Stimulated activated CD4-positive, alpha-beta T cell treated with anti-CD3 and anti-CD28 coated beads, TNF-alpha, amount 100 ng/mL, for 4 hours (primary cell): ENCODE measurements at places on chromosomes 6 and 20.

GRCh38 chr20:60269573-60270162 is 311.4 kb downstream of the CDH26 start:
- DNase-seq = no peak

DNA sequence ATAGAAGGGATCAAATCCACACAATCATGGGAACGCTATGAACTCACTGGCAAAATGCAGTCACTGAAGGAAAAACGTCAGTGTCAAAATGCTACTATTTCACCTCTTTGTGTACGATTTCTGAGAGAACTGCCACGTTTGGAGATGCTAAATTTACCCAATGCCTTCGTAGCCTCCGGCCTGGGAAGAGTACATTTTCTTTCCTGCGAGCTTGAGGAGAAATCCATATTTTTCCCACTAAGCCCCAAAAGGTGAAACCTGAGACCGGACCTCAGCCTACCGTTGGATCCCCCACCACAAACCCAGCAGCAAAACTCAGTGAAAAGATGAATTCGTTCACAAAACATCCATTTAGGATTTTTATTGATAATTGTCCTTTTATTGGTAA is 131.7 kb downstream of the GPX5 start:
- no peak for DNase-seq

DNA sequence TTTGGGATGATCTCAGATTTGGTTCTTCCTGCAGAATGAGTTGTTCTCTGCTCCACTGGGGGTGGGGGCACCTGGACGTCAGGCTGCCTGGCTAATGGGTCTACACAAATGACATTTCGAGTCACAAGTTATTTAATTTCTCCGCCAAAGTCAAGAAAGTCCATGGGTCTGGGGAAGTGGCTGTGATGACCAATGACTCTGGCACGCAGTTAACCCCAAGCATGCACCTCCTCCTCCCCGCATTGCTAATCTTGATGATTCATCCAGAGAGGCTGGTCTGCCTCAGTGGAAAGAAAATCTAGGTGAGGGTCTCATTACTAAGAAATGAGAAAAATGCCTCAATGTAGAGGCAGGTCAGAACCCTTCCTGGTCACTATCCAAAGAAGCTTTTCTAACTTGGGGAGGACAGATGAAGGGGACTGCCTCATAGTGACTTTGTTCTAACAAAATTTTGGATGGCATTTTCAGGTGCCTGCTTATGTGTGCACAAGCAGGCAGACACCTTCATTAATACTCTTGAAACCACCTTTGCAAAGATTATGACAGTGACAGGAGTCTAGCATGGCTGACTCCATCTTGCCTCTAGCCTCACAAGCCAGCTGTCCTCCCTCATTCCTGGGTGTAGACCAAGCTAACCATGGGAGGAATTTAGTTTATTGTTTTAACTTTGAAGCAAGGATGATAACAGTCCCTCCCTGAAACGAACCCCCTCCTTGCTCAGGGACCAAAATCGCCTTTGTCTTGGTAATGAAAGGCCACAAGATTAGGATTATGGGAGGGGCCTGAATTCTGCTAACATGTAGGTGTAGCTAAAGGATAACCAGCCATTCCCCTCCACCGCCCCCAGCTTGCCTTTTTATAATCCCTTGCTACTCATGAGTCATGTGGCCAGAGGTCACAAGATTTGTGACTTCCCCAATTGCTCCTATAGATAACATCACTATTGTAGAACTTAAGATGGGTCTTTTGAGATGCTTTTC is 98.6 kb upstream of the MRPS10 start:
- no peak for DNase-seq

DNA sequence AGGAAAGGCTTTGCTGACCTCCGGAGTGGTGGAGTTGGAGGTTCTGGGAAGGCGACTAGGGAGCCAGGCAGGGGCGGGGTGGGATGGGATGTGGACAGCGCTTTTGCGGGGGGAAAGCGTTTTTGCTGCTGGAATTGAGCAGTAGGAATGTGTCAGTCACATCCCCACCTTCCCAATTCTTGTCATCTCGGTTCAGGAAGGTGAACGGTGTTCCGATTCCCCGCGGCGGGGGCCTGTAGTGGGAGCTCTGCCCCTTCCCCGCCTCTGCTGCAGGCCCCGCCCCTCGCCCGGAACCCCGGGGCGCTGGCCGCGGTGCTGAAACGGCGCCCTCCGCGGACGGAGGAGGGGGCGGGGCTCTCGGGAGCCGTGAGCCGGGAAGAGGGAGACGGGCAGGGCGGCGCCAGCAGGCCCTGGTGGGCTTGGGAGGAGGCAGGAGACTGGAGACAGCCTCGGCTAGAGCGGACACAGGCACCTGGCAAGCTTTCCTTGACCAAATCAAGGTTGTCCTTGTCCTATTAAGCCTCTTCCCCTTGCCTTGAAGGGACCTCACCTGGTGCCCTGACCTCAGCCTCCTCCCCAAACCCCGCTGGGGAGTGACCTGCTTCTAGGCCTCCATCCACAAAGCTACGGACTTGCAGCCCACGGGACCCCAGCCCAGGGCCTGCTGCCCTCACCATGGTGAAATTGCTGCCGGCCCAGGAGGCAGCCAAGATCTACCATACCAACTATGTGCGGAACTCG is at the start of gene LHFPL5:
LHFPL5 (plus strand) TSS at position 357 of the 741 bp plus-strand sequence; CDS start at position 676, 319 bp downstream.
- DNase-seq = peak; percentile 14

DNA sequence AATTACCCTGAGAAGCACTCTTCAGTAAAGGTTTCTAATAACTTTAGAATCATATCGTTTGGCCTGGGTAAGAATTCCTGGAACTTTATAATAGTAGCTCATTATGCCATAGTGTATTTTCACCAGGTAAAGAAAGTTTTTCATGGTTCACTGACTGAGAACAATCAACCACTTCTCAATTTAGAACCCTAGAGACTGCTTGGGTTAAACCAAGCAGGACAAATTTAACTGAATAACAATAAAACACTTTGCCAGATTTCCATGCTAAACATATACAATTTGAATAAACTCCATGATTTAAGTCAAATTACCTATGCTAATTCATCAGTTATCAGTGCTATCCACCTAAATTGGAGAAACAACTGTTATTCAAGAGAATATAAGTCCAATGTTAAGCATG is 99.4 kb downstream of the PLG start:
- DNase-seq = no peak

- DNase-seq = no peak
Observed at GRCh38 chr6:118350881-118351430, 197.1 kb upstream of the PLN start.

DNA sequence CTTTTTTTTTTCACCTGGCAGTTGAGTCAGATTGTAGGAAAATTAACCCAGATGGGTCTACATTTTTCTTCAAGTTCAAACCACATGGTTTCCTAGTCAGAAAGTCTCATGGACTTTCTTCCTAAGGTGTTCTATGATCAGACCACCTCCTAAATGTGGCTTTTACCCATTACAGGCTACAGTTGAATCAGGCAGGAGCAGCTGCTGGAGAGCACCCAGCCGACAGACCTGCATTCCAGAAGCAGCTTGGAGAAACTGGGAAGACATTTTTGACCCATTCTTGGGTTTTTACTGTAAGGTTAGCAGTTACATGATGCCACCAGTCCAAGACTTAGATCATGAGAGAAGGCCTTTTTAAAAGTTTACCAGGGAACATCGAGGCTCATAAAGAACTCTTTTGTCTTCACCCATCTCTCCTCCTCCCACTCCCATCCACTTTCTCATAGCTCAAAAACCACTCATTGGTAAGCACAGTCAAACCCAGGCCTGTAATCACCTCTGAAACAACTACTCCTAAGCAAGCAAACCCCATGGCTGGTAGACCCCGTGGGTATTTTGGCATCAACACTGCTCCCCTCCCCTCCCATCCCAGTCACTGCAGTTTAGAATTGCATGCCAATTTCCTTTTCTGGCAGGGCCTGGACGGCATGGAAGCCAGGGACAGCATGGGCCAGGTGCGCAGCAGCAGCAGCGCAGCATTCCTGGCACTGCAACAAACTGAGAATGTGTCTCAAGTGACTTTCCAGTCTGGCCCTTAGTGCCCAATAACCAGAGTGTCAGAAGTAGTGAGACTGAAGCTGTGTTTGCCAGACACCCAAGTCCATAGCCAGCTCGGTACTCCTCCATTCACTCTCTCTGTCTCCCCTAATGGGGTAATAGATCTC is 113.7 kb downstream of the CLIC5 start:
- DNase-seq = no peak

DNA sequence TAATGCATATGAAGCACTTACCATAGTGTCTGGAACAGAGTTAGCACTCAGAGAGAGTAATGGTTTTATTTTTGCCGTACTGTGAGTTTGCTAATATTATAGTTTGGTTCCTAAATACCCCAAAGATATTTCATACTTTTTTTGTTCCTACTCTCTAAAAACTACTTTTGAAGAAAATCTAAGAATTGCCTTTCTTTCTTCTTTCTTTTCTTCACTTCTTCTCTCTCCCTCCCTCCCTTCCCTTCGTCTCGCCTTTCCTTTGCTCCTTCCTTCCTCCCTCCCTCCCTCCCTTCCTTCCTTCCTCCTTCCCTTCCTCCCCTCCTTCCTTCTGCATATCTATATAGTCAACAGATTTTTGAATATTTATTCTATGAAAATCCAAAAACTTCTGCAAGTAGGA is 351.7 kb upstream of the RSPO3 start:
- DNase-seq = no peak

GRCh38 chr6:26056583-26057350 is 30.5 kb upstream of the HFE start:
- DNase-seq = no peak

- peak; percentile 42 for DNase-seq
Observed at GRCh38 chr6:26329763-26330511, 35.1 kb upstream of the BTN3A2 start.

DNA sequence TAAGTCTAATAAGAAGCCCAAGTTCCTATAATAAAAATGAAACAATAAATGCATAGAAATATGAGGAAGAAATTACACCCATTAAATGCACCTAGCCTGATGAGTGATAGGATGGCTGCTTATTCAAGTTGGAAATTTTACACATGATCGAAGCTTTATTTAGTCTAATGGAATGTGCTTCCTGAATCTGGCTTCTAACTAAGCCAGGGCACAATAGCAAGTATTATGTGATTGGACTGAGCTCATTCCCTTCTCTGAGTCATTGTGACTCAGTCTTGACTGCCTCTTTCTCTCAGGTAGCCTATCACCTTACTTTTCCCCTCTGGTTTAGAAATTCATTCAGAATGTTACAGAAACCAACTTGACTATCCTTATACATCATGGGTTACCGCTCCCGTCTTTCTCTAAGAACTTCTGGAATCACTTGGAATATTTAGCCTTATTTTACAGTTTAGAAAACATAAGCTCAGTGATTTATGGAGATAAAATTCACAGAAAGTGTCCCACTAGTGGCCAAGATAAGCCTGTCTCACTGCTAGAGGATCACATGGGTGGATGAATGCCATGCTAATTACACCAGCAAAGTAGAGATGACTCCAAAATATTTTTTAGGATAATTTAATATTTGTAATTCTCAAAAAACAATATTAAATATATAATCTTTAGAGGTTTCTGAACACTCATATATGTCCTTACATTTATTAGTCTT is 505.3 kb upstream of the JAG1 start:
- no peak for DNase-seq

DNA sequence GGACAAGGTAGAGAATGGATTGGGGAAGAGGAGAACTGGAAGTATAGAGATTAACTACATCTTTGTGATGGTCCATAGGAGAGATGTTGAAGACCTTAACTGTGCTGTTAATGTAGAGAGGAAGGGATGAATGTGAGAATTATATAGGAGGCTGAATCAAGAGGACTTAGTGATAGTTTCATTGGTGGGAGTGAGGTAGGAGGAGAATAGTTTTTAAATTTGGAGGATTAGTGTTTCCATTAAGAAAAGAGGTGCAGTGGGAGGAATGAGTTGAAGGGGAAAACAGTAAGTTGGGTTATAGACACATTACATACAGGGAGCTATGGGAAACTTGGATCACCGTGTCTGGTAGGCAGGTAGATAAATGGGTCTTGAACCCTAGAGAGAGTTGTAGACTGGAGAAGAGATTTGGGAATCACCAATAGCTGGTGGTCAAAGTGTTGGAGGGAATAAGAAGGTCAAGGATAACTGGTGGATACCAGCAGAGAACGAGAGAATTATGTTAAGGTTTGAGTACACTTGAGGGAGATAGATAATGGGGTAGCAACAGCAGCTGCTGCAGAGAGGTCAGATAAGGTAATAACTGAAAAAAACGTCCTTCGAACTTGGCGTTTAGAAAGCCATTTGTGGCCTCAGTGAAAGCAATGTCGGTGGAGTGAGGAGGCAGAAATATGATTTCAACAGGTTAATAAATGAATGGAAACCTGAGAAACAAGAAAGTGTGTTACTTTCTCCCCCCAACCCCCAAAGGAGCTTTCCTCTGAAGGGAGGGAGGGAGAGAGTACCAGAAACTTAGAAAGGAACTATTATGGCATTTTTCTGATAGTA is 3.1 kb downstream of the C6orf89 start:
- no peak for DNase-seq

DNA sequence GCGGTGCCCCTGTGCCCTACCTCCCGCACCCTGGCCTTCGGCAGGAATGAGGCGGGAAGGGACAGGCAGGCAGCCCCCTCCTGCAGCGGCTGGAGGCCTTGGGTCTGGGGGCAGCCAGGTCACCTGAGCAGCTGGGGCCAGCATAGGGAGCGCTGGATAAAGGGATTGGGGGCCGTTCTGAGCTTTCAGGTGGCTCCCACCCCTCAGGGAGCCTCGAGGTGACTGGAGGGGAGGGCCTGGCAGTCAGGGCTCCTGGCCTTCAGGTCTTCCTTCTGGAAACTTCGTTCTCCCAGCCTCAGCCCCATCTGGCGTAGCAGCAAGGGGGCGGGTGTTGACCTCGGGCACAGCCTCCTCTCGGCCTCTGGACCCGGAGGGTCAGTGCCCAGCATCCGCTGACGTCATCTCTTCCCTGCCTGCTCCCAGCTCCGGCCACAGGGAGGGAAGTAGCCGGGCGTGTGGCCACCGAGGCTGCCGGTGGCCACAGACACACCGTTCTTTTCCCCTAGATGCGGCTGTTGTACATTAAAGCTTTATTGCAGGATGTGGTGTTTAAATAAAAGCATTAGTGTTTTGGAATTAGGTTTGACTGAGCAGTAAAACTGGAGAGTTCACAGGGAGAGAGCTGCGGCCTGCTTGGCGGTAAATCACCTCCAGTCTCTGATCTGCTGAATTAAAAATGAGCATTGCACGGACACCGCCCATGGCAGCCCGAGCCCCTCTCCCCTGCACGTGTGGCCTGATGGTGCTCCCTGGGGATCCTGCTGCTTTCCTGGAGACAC is 80.0 kb upstream of the GATA5 start:
- DNase-seq = no peak

GRCh38 chr20:2845607-2846006 is 5.1 kb downstream of the VPS16 start:
- no peak for DNase-seq

GRCh38 chr6:170226647-170227046 is 64.2 kb downstream of the DLL1 start:
- DNase-seq = no peak

GRCh38 chr6:149499066-149499465 is 14.3 kb upstream of the ZC3H12D start:
- no peak for DNase-seq
